Mesendoderm (in vitro differentiated cells): ENCODE measurements at places on chromosomes 4 and X.

DNA sequence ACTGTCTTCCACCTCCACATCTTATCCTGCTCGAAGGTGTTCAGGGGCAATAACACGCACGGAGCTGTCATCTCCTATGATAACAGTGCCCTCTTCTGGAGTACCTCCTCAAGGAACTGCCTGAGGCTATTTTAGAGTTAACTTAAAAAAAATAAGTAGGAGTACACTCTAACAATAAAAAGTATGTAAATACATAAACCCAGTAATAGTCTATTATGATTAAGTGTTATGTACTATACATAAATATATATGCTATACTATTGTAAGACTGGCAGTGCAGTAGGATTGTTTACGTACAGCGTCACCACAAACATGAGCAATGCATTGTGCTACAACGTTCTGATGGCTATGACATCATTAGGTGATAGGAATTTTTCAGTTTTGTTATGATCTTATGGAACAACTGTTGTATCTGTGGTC, 34.5 kb upstream of the TLR2 start:
- H3K36me3 ChIP-seq, result no peaks in the 10 kb centered on the region
- H3K4me1 ChIP-seq, result peaks cover 3% of the 10 kb centered on the region
- H3K27me3 ChIP-seq, result no peaks in the 10 kb centered on the region
- DNase-seq, result peak; percentile 64
- H3K4me3 ChIP-seq, result no peak overlapping the region

- H3K36me3 ChIP-seq, result no peaks in the 10 kb centered on the region
- H3K27me3 ChIP-seq, result no peaks in the 10 kb centered on the region
- no peaks in the 10 kb centered on the region for H3K4me1 ChIP-seq
- DNase-seq, result no peak
- H3K27ac ChIP-seq, result no peak overlapping the region
Measured at GRCh38 chrX:24343719-24344118, 16.7 kb upstream of the SUPT20HL1 start.

DNA sequence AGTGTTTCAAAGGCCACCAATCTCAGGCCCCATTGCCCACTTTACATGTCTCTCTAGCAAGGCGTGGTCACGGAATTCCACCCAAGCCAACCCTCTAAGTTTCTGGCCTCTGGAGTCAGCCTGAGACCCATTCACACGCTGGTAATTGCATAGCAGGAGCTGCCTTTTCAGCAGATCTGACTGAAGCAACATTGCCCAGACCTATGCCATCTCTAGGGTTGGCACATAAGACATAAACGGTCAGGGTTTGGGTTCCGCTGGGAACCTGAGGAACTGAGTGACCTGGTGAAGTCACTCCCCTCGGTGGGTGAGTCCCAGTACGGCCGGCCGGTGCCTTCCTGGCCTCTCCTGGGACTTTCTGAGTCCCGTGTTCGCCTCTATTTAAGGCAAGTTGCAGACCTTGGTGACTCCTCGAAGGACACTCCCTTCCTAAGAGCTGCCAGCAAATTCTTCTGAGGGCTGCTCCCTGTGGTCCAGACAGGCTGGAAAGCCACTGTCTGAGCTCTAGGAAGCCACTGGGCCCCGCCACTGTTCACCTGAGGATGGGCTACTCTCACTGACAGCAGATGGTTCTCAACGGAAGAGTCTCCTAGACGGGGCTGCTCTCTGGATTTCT, 15.9 kb downstream of the CTAG1A start:
- peak; percentile 21 for DNase-seq
- no peaks in the 10 kb centered on the region for H3K36me3 ChIP-seq
- H3K27me3 ChIP-seq, result no peaks in the 10 kb centered on the region
- no peak overlapping the region for H3K27ac ChIP-seq
- no peaks in the 10 kb centered on the region for H3K4me1 ChIP-seq

- no peak overlapping the region for H3K4me3 ChIP-seq
- no peaks in the 10 kb centered on the region for H3K27me3 ChIP-seq
- H3K4me1 ChIP-seq, result no peaks in the 10 kb centered on the region
- DNase-seq, result no peak
Measured at GRCh38 chr4:158644760-158645159, 26.9 kb downstream of the C4orf46 start.

DNA sequence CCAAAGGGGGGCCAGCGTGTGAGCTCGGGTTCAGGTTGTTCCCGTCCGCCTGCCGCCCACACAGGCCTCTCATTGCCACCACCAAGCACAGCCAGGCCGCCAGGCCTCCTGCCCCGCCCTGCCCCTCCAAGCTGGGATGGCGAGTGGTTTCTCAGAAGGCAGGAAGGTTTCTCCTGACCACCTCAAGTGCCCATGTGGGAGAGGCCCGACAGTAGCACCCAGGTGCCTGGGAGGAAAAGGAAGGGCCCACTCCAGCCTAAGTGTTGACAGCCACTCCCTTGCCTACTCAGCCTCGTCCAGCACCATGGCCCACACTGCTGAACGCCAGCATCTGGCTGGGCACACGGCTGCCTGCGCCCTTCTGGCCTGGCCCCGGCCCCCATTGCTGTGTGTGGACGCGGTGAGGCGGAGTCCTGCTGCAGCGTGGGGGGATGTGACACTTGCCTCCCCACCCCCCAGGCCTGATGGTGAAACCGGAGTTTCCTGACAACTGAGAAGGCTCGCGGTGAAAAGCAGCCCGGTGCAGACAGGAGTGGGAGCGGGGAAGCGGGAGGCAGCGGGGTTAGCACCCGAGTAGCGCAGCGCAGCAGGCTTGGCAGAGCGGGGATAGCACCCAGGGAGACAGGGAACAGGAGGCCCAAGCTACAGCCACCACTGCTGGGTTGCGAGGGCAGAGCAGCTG, 19.2 kb downstream of the FLNA start:
- H3K4me1 ChIP-seq, result no peaks in the 10 kb centered on the region
- H3K36me3 ChIP-seq, result peaks cover 30% of the 10 kb centered on the region
- DNase-seq, result no peak
- H3K4me3 ChIP-seq, result no peak overlapping the region
- H3K27me3 ChIP-seq, result no peaks in the 10 kb centered on the region
- no peak overlapping the region for H3K27ac ChIP-seq

DNA sequence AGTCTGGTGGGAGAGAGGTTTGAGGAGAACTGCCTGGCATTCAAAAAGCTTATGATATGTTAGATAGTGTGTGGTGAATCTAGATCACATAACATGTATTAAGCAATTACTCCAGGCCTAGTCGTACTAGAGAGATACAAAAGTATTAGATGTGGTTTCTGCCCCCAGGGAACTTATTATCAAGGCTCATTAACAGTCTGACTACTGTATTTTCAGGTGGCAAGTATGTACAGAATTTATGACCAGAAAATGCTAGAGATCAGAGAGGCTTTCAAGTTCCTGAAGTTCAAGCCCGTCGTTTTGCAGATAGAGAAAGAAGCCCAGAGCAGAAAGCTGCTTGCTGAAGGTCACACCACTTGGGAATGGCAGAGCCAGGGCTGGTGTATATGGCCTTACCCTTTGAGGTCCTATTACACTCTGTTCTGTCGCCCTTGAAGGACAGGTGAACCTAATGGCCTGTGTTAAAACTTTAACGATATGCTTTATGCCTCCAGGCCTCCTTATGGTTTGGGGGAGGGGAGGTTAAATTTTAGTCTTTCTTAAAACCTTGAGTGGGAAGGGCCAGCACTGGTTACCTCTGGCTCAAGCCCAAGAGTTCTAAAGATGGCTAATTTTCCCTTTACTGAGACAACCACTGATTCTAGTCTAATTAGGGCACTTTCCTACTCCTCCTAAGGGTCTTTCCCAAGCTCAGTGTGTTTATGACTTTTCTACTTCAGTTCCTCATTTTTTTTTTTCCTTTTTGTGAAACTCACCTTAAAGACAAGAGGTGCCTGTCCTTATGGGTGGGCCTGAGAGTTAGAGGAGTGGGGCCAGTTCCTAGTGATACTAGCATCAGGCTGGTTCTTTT, 19.9 kb downstream of the TMEM164 start:
- H3K27me3 ChIP-seq, result no peaks in the 10 kb centered on the region
- DNase-seq, result no peak
- no peak overlapping the region for H3K4me3 ChIP-seq
- no peaks in the 10 kb centered on the region for H3K36me3 ChIP-seq
- H3K4me1 ChIP-seq, result no peaks in the 10 kb centered on the region

DNA sequence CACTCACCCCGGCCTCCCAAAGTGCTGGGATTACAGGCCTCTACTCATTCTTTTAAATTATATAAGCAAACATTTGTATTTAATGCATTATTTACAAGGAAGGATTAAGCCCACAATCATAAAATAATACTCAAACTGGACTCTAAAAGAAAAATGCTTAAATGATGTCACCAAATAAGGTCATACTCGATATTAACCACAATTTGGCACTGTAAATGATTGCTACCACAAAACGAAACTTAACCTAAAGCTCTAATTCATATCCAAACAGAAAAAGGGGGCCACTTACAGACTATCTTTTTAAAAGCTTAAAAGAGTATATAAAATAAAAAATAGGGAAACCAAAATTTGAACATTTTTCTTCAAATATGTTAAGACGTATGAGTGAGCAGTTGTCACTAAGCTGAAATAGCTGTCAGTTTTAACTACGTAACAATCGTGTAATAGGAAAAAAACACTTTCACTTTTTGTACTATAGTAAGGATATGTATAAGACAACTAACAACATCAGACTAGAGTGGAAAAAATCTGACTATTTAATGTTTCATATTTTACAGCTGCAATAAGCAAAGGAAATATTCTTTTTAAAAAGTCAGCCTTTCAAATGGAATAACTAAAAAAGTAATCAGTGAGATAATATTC, 108.2 kb upstream of the GPR34 start:
- no peak overlapping the region for H3K4me3 ChIP-seq
- H3K4me1 ChIP-seq, result no peaks in the 10 kb centered on the region
- H3K27ac ChIP-seq, result no peak overlapping the region

DNA sequence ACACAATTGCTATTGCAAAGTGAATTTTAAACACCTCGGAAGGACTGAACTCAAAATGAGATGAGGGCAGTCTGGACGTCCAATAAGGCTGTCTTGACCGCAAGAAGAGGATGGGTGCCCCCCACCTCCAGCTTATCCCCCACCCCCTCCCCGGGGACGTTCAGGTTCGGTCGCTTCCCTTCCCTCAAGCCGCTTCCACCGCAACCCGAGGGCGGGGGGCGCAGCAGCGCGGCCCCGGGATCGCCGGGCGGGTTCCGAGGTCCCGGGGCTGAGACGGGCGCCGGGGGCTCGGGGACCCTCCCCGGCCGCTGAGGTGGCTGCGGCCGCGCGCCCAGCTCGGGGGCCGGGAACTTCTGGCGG, 480 bp downstream of the USP46 start:
- peaks cover 5% of the 10 kb centered on the region for H3K4me1 ChIP-seq
- DNase-seq, result peak; percentile 41
- peak overlapping the region; percentile 60 for H3K27ac ChIP-seq
- no peaks in the 10 kb centered on the region for H3K36me3 ChIP-seq
- no peaks in the 10 kb centered on the region for H3K27me3 ChIP-seq

GRCh38 chr4:26001816-26002215, 87.8 kb downstream of the SMIM20 start:
- H3K4me3 ChIP-seq, result no peak overlapping the region
- H3K27me3 ChIP-seq, result no peaks in the 10 kb centered on the region
- H3K27ac ChIP-seq, result no peak overlapping the region
- no peaks in the 10 kb centered on the region for H3K4me1 ChIP-seq
- no peak for DNase-seq

DNA sequence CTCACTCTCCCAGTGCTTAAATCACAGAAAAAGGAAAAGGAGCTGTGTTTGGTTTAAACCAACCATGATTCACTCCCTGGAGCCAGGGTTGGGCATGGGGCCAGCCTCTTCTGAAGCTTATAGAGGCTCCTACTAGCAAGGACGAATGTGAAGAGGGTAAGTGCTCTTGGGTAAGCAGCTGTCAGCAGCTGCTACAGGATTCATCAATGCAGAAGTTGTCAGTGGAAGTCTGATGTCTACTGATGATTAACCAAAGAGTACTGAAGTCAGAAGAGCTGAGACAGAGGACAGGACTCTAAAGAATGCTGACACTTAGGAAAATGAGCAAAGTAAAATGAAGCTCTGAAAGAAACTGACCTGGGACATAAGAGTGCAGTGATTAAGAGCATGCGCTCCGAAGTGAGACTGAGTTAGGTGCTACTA, 32.7 kb upstream of the JADE1 start:
- H3K4me1 ChIP-seq, result peaks cover 2% of the 10 kb centered on the region
- no peaks in the 10 kb centered on the region for H3K36me3 ChIP-seq
- no peak overlapping the region for H3K27ac ChIP-seq
- no peak for DNase-seq
- H3K27me3 ChIP-seq, result no peaks in the 10 kb centered on the region
- H3K4me3 ChIP-seq, result no peak overlapping the region

GRCh38 chr4:2441393-2442174, 22.8 kb downstream of the CFAP99 start:
- no peak overlapping the region for H3K27ac ChIP-seq
- peaks cover 2% of the 10 kb centered on the region for H3K4me1 ChIP-seq
- no peaks in the 10 kb centered on the region for H3K36me3 ChIP-seq
- no peaks in the 10 kb centered on the region for H3K27me3 ChIP-seq
- DNase-seq, result peak; percentile 92

GRCh38 chrX:23792861-23793553, 10.0 kb downstream of the SAT1 start:
- no peaks in the 10 kb centered on the region for H3K36me3 ChIP-seq
- no peak overlapping the region for H3K4me3 ChIP-seq
- H3K27ac ChIP-seq, result no peak overlapping the region
- no peak for DNase-seq
- H3K4me1 ChIP-seq, result no peaks in the 10 kb centered on the region

GRCh38 chr4:55733932-55734331, 85.7 kb upstream of the EXOC1L start:
- H3K4me3 ChIP-seq, result no peak overlapping the region
- H3K27ac ChIP-seq, result no peak overlapping the region
- H3K36me3 ChIP-seq, result no peaks in the 10 kb centered on the region
- no peaks in the 10 kb centered on the region for H3K4me1 ChIP-seq
- DNase-seq, result no peak

GRCh38 chr4:138992676-138993075, 22.9 kb upstream of the NOCT start:
- no peak overlapping the region for H3K27ac ChIP-seq
- no peaks in the 10 kb centered on the region for H3K36me3 ChIP-seq
- peaks cover 2% of the 10 kb centered on the region for H3K4me1 ChIP-seq
- DNase-seq, result no peak
- no peaks in the 10 kb centered on the region for H3K27me3 ChIP-seq

DNA sequence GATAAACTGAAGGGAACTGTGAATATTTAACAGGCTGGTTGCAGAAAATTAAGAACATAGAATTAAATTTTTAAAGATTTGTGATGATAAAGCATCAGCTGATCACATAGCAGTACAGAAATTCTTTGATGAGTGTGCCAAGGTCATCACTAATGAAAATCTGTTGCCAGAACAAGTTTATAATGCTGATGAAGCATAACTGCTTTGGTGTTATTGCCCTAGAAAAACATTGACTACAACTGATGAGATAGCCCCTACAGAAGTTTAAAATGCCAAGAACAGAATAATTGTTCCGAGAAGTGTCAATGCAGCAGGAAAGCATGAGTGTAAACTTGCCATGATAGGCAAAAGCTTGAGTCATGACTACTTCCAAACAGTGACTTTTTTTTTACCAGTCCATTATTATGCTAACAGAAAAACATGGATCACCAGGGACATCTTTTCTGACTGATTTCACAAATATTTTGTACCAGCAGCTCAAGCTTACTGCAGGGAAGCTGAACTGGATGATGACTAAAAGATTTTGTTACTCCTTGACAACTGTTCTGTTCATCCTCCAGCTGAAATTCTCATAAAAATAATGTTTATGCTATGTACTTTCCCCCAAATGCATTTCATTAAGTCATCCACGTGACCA, 1136.6 kb downstream of the FAT4 start:
- no peak for DNase-seq
- no peaks in the 10 kb centered on the region for H3K4me1 ChIP-seq
- H3K27ac ChIP-seq, result no peak overlapping the region

- H3K27me3 ChIP-seq, result no peaks in the 10 kb centered on the region
- no peak overlapping the region for H3K4me3 ChIP-seq
- no peak overlapping the region for H3K27ac ChIP-seq
- DNase-seq, result no peak
Measured at GRCh38 chrX:39377157-39377556, 575.9 kb downstream of the MID1IP1 start.
